ENCODE measurements at places on chromosomes 6 and 20.

GRCh38 chr20:61608275-61609085 is 356.4 kb downstream of the CDH4 start:
- DNase-seq, result no peak

GRCh38 chr6:53896196-53896595 is 101.4 kb downstream of the LRRC1 start:
- no peak for DNase-seq

- no peak for DNase-seq
These were observed 57.4 kb downstream of the SYTL3 start for GRCh38 chr6:158707120-158707820.

GRCh38 chr6:1856381-1856780 is 246.7 kb downstream of the FOXC1 start:
- no peak for DNase-seq

DNA sequence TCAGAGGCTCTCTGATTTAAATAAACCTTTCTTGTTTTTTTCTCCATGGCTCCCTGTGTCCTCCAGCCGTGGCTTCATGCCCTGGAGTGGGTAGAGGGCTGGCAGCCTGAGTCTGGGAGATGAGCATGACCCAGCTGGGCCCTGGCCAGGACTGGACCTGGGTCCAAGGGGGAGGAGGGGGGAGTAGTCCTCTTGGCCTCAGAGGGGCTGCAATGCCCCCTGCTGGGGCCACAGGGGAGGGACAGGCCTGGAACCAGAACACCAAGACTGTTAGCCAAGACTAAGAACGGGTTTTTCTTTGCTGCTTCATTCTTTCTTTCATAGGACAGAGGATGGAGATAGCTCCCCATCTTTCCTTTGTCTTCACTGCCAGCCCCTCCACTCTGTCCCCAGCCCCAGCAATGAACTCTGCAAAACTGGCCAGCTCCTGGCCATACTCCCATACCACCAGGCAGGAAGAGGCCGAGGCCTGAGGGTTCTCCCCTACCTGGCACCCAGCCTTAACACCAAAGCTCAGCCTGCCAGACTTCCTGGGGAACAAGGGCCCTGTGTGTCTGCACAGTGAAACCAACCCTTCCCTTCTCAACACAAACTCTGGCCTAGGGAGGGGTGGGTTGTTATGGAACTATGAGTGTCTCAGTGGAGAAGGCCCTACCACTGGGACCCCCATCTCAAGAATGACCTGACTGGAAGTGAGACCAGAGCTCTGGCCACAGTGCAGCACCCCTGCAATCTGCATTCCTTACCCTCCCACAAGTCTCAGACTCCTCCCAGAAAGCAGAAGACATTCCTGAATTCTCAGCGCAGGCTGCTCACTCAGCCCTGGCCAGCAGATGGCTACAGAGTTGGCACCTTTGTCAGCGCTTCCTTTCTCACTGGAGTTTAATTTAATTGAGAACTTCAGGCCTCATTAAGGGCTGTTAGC is 11.0 kb downstream of the SLC29A1 start:
- peak; percentile 76 for DNase-seq

DNA sequence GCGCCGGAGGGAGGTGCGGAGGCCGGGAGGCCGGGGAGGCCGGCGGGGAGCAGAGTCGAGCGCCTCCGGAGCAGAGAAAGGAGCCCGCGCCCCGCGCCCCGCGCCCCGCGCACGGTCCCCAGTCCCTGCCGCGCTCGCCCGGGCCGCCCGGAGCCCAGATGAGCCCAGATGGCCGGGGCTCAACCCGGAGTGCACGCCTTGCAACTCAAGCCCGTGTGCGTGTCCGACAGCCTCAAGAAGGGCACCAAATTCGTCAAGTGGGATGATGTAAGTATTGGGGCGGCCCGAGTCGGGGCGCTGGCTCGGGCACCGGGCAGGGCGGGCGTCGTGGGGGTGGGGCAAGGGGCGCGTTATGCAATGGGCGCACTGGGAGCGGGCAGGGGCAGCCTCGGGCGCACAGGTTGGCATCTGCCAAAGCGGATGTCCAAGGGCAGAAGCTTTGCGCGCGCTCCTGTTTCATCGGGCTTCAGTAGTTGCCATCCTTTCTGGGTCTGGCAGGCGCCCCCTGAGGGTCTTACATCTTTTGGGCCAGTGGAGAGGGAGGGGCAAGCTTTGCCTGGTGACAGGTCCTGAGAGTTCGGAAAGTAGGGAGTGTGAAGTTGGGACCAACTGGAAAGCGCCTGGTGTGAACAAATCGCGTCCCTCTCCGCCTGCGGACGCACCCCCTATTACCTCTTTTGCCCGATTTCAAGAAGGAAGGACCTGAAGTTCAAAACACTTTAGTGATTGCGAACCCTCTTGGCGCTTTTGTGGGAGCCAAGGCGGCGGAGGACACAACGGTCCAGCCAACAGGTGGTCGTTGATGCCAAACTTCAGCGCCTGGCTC is 631 bp downstream of the PLCB1 start:
- DNase-seq, result no peak

- no peak for DNase-seq
These were observed 2.2 kb upstream of the VNN1 start for GRCh38 chr6:132715881-132716637.

- no peak for DNase-seq
These were observed 618.0 kb downstream of the TFAP2A start for GRCh38 chr6:9796827-9797226.

DNA sequence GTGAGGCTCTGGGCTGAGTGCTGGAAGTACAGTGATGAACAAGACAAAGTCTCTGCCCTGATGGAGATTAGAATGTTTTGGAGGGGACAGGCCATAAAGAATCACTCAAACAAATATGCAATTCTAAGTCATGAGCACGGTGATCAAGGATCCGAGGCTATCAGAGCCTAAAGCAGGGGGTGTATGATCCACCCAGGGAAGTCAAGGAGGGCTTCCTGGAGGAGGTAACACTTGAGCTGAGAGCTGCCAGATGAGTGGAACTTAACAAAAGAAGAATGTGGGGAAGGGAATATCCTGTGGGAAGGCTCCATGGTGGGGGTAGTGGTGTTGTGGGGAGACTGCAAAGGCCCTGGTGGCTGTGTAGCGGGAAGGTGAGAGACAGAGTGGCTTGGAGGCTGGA is 12.2 kb downstream of the BPIFB4 start:
- no peak for DNase-seq

DNA sequence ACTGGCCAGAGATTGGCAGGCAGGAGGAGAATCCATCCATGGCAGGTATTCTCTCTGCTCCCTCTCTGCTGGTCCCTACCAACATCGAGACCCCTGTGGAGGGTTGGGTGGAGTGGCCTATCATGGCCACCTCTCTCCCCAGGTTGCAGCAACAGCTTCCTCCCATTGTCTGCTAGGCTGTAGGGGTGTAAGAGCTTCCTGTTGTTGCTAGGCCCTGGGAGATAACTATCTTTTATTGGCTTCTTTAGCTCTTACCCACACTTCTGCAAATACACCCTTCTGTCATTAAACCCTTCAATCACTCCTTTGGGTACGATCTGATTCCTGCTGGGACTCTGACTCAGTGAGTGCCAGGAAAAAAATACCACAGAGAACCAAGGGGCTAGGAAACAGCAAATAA is 66.6 kb upstream of the FAM184A start:
- DNase-seq, result no peak

GRCh38 chr6:152310371-152310954 is 326.7 kb downstream of the SYNE1 start:
- no peak for DNase-seq

- DNase-seq, result no peak
These were observed 195.0 kb upstream of the MARCKS start for GRCh38 chr6:113662093-113662665.

- DNase-seq, result no peak
These were observed 108.6 kb upstream of the EYA4 start for GRCh38 chr6:133132466-133132971.

DNA sequence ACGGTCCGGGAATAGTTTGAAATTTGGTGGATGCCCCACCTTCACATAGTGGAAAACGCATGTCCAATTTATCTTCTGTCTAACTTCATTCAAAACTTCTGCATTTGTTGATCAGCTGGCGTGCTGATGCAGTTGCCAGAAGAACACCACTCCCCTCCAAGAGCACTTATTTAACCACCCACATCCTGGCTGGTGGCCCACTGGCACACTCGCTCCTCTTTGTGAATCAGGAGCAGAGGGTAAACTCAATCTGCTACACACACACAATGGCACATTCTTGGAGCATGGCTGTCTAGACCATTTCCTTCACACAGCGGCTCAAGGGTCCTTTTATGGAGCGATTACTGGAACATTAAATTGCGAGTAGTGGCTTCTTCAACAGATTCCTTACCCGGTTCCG is 55.1 kb upstream of the CEP162 start:
- no peak for DNase-seq

DNA sequence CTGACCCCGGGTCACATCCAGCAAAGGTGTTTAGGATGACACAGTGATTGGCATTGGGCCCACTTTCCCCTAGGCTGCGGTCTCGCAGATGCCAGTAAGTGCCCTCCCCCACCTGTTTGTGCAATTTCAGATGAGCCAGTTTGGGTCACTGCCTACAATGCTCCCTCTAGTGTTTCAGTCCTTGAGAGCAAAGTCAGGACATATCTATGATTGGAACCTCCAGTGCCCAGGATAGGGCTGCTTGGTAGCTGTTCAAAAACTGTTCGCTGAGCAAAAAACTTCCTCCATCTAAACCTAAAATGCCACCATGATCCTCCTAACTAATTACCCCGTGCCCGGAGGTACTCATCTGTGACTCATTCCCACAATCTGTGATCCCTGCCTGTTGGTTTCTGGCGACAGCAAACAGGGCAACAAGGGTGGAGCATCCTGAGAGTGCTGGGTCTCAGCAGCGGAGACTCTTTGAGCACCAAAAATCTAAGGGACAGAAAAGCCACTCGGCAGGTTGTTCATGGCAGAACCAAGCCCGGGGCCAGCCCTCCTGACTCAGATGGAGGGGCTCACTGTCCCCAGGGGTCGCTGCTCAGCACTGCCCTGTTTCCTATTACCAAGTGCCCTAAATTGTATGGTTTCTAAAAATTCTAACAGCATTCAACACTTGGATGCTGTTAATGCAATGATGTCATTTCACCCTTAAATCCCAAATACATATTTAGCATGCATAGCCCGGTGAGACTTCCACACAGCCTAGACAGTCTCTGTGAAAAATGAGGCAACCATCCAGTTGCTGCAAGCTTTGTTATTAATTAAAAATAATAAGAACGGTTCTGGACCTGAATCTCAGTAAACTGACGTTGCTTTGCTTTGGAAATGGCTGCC is 5.0 kb downstream of the VSX1 start:
- DNase-seq, result peak; percentile 15

DNA sequence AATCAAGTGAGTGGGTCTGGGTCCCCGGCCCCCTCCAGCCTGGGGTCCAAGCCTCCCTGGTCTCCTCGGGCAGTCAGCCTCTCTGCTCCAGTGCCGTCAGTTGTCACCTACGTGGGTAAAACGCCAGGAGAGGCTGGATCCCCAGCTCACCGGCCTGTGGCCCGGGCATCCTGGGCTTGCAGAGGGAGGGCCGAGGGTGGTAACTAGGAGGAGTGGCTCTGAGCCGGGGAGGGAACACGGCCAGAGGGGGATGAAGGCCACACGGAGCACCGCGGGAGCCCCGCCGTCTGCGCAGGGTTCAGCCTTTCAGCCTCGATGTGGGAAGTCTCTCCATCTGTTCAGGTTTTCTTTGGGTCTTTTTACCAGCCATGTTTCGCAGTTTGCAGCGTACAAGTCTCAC is 29.5 kb upstream of the BHLHE23 start:
- DNase-seq, result no peak

- no peak for DNase-seq
These were observed 96.9 kb downstream of the SCML4 start for GRCh38 chr6:107727096-107727757.

GRCh38 chr20:3716195-3716834 is 3.9 kb upstream of the SIGLEC1 start:
- DNase-seq, result no peak

DNA sequence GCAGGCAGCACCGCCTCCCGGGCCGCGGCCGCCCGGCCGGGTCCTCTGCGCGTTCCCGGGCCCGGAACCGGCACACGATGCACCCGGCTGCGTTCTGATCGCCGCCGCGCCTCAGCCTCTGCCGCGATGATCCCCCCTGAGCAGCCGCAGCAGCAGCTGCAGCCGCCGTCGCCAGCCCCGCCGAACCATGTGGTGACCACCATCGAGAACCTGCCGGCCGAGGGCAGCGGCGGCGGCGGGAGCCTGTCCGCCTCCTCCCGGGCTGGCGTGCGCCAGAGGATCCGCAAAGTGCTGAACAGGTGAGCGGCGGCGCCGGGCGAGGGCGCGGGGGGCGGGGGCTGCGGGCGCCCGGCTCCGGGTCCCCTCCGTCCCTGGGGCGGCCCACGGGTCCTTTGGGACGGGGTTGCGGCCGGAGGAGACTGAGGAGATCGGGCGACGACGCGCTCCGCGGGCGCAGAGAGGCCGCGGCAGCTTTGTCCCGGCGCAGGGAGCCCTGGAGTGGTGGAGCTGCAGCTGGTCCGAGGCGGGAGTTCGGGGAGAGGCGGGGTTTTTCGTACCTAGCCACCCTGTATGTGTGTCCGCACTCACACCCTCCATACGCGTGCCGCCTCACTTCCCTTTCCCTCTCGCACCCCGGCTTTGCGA is 659 bp downstream of the SLC35F1 start:
- no peak for DNase-seq

DNA sequence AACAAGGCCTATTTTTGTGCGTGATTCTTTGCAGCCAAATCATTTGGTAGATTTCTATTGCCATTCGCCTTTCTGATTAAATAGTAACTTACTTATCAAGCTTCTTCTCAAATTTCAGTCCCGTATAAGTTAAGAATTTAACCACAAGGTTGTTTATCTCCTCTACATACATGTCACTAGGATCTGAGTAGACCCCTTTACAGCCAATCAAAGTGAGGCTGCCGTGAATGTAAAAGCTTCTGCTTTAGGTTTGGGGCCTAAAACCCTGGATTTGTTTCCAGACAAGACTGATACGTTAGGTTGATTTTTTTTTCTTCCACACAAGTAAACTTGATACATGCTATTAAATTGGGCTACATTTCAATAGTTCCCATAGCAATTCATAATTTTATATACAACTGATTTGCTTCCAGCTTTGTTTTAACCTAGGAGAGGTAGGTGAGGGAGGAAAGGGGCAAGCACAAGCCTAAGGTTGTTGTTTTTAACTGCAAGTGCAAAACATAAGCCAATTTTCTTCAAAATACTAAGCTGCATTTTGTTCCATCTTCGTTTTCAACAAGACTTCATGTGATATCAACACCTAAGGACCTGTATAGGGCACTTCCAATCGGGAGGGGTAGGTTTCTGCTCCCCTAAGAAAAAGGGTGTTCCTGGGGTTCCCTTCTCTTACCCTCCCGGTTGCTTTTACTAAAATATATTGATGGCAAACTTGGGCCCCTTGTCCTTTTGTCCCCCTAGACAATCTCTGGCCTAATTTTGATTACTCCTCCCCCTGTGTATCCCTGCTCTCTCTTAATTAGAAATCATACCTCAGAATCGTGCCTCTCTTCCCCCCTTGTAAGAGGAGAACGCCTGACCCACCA is 1.7 kb downstream of the RANBP9 start:
- DNase-seq, result peak; percentile 82
